ENCODE measurements at places on chromosomes 11 and 22.

- DNase-seq = no peak
Observed at GRCh38 chr11:88384004-88384668, 46.6 kb upstream of the CTSC start.

- no peak for DNase-seq
Observed at GRCh38 chr11:45662665-45663485, 2.5 kb downstream of the CHST1 start.

DNA sequence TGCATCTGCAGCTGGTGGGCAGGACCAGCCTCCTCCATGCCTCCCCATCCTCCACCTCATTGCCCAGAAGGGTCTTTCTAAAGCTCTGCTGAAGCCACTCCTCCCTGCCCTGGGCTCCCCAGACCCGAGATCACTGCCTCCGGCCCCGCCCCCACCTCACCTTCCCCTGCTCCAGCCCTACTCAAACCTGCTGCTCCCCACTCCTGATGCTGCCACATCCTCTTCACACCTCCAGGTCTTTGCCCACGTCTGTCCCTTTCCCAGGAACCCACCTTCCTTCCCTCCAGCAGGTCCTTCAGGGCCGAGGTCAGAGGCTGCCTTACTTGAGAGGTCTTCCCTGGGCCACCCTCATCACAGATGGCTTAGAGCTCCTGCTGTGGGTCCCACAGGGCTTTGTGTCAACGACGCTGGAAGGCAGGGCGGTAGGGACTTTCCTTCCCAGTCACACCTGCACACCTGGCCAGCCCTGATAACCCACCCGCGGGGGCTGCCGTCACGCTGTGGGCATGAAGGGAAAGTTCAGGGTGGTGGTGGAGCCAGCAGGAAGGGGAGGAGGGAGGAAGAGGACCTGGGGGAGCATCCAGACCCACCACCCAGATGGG lies 11.9 kb downstream of the WNT7B start:
- no peak for DNase-seq

DNA sequence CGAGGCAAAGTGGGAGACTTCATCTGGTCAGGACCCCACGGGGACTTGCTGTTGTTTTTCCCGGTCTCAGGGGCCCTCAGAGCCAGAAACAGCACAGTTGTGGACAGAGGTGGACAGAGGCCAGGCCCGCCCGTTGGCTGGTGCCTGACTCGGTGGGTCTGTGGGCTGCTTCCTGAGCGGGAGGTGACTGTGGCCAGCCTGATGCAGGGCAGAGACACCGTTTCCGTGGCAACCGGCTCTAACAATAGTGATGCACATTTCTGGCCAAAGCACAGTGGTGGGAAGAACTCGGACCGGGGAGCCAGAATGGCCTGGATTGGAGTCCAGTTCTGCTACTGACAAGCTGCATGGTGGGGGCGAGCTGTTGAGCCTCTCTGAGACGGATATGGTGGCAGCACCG lies 58.7 kb upstream of the ATXN10 start:
- no peak for DNase-seq

DNA sequence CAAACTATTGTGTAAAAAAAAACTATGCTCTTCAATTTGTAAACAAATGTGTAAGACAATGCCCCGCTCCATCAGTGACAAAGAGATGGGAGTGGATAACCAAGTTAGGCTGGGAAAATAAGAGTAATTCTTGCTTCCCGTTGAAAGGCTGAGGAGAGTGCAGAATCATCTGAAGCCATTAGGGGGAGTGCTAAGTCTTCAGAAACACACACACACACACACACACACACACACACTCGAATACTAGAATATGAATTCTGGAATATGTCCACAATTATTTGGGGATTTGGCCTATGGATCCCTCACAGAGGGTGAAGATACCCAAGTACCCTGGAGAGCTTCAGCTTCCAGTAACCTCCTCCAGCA lies 27.8 kb upstream of the ROBO3 start:
- DNase-seq = peak; percentile 58

- DNase-seq = no peak
Observed at GRCh38 chr11:99192716-99193115, 172.0 kb downstream of the CNTN5 start.

DNA sequence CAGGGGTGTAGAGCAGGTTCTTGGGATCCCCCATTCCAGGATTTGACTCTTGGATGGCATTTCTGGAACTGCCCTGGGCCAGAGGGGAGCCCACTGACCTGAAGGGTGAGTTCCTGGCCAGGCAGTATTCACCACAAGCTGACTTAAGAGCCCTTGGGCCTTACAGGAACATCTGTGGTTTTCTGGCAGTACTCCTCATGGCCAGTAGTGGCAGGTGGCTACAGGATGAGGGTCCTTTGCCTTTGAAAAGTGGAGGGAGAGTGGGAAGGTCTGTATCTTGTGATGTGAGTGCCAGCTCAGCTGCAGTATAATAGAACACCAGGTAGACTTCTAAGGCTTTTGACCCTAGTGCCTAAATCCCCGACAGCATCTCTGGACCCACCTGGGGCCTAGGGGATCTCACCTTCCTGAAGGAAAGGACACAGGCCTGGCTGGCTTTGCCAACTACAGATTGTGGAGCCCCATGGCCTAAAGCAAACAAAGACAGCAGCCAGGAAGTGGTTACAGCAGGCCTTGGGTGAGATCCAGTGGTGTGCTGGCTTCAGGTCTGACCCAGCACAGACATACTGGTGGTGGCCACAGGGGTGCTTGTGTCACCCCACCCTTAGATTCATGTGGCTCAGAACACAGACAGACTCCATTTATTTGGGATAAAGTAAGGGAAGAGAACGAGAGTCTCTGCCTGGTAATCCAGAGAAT lies 9.0 kb downstream of the OR51S1 start:
- no peak for DNase-seq

GRCh38 chr22:35475545-35475944 lies 65.1 kb upstream of the RASD2 start:
- DNase-seq = no peak

- no peak for DNase-seq
Observed at GRCh38 chr11:98277251-98277912, 743.4 kb upstream of the CNTN5 start.

GRCh38 chr11:34140149-34140548 lies 34.7 kb downstream of the NAT10 start:
- DNase-seq = no peak

DNA sequence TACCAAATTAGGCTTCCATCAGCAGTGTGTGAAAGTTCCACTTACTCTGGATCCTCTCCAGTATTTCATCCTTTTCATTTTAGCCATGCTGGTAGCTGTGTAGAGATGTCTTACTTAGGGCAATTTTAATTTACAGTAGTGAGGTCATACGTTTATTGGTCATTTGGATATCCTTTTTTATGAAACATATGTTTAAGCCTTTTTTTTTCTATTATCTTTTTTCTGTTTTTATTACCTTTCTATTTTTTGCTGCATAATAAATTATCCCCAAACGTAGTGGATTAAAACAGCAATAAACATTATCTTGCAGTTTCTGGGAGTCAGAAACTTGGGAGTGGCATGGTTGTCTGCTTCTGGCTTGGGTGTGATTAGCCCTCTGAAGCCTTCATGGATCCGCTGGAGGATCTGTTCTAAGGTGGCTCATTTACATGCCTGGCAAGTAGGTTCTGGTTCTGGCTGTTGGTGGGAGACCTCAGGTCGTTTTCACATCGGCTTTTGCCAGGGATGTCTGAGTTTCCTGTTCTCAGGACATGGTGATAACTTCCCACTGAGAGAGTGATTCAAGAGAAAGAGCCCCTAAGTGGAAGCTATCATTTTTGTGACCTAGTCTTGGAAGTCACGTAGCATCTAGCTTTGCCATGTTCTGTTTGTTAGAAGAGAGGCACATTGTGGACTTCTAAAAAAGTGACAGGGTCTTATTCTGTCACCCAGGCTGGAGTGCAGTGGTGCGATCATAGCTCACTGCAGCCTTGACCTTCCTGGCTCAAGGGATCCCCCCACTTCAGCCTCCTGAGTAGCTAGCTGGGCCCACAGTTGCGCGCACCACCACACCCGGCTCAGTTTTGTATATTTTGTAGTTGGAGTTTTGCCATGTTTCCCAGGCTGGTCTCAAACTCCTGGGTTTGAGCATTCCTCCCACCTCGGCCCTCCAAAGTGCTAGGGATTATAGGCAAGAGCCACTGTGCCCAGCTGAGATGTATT lies 38.6 kb downstream of the PPP6R3 start:
- DNase-seq = no peak

- no peak for DNase-seq
Observed at GRCh38 chr11:121933694-121934093, 182.3 kb downstream of the BLID start.

DNA sequence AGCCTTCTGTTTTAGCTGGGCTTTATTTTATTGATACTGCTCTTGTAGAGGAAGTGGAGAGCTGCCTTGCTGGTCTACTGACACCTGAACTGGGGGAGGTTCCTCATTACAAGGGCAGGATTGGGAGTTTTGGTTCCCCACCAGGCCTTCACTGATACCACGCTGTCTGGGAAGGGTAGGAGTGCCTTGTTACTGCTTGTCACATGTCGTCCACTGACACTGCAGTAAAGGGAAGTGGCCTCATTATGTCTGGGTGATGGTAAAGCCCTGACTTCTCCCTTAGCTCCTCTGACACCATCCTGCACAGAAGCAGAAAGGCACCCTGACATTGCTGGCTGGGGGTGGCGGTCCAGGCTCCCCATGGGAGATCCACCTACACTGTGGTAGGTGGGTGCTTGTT lies 38.7 kb upstream of the ELF5 start:
- DNase-seq = no peak

DNA sequence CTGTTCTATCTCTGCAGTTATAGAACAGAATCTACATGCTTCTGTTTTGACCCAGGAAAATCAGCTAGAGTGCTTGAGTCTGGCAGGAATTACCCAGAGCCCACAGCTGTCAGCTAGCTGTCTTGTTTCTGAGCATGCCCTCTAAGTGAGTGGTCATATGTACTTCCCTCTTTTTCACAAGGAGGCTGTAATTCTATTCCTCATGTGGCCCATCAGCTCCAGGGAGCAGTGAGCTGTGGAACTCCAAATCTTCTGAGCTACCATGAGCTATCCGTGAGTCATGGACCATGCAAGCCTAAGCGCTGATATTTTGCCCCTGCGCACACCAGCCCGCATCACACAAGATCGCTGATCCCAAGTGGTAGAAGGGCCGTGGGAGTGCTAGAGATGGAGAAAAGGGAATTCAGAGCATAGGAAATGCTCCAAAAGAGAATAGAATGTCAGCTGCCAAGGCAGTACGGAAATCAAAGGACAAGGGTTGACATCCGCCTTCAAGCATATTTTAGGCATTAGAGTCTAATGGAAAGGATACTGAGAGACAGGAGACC lies 5.4 kb downstream of the FJX1 start:
- no peak for DNase-seq

GRCh38 chr11:66706989-66707388 lies 22.0 kb downstream of the SPTBN2 start:
- DNase-seq = no peak

DNA sequence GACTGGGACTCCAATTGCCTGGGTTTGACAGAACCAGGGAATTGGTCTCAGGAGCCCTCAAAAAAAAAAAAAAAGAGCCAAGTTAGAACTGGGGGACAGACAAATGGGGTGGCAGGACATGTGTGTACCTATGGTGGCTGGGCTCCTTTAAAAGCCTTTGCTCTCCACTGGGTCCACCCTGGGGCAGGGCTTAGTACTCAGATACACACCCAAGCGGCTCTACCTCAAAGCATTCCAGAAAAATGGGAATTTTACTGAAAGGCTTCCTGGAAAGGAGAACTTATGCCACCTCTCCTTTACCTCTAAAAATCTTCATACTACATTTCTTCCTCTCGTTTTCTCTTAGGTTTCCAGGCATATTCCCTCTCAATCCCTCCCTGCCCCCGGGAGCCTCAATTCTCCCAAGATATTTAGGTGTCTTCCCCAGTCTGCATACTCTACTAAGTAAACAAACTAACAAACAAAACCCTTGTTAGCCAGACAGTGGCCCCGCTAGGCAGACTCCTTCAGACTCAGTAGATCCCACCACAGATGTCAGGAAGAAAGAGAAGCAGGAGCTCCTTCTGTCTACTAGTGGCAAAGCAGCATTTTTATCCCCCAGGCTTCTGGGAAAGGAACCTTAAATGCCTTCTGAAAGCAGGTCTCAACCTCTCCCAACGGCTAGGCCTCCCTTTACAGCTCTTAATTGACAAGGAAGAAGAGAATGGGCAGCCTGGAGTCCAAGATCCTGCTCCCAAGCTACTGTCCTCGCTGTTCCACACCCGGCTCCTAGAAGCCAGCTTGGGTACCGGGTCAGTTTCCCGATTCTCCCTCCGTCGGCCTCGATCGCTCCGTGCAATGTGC lies 653 bp downstream of the PCSK7 start:
- DNase-seq = no peak

- DNase-seq = no peak
Observed at GRCh38 chr11:68270196-68271022, 1.4 kb downstream of the C11orf24 start.

- DNase-seq = peak; percentile 31
Observed at GRCh38 chr11:3341298-3341697, 37.6 kb downstream of the ZNF195 start.

- no peak for DNase-seq
Observed at GRCh38 chr22:36358533-36359469, 29.0 kb downstream of the MYH9 start.

- no peak for DNase-seq
Observed at GRCh38 chr22:22703715-22704114, 59.3 kb downstream of the GGTLC2 start.

GRCh38 chr11:121311373-121311772 lies 18.8 kb downstream of the SC5D start:
- no peak for DNase-seq

DNA sequence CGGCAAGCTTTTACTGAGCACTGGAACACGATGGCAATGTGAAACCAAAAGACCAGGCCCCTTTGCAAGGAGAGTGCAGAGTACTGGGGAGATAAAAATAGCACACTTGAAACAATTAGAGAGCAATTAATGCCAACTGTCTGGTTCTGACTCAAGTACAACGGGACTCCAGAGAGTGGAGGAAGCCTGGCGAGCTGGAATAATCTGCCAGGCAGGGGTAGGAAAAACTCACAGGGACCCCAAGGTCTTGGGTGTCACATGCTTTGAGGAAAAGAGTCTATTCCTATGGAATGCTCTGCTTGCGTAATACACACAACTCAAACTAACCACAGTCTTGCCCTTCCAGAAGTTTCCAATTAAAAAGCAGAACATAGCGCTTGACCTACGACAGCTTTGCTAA lies 113.0 kb upstream of the CLMP start:
- DNase-seq = no peak

GRCh38 chr11:68052137-68052873 lies 13.5 kb downstream of the TCIRG1 start:
- DNase-seq = no peak

DNA sequence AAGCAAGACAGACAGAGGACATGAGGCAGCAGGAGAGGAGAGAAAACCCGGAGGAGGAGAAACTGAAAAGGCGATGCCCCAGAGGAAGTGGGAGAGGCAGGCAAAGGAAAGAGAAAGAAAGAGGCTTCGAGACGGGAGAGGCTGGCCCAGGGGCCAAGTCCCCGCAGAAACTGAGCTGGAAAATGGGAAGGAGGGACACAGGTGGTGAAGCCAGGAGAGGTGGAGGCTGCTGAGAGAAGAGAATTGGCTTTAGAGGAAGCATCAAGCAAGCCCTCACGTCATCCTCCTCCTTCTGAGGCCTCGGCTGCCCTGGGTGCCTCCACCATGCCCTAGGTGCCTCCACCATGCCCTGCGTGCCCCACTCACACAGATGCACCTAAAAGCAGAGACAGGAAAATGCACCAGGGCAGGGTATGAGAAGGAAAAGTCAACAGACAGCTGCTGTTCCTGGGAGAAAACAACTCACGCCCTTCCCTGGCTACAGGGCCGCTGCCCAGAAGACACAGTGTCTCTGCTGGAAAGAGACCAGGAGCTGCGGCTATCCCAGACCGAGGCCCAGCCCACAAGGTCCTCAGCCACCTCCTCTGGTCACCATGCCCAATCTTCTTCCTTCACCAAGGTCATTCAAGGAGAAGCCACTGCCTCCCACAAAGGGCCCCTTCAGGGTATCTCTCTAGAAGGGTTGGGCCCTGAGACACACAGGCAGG lies 14.3 kb downstream of the FXYD6 start:
- no peak for DNase-seq
